ENCODE measurements at places on chromosomes 7 and 10. TPM values are rescaled to one million over a fixed set of nuclear protein-coding genes. Genes with fewer than 3 reads are reported as not detected.

Gene ACBD5
- 25.3 TPM for total RNA-seq

Gene SFTPD
- 0.31 TPM for total RNA-seq

Gene KNDC1
- total RNA-seq = 1.4 TPM

Gene CTTNBP2
- total RNA-seq = 0.29 TPM

Gene TBXAS1
- 15.8 TPM for total RNA-seq

Gene WASL
- total RNA-seq = 18.3 TPM

Gene NKX1-2
- 0.03 TPM for total RNA-seq

Gene PPP1R17
- not detected for total RNA-seq

Gene PDGFA
- 28.9 TPM for total RNA-seq

Gene KEL
- not detected for total RNA-seq

Gene AMPH
- 0.12 TPM for total RNA-seq

Gene HOXA10
- 6.3 TPM for total RNA-seq

Gene CFAP43
- 0.25 TPM for total RNA-seq

Gene RBP3
- total RNA-seq = not detected

Gene LRRC17
- 0.12 TPM for total RNA-seq

Gene TFEC
- total RNA-seq = not detected

Gene CNTNAP2
- total RNA-seq = 0.10 TPM

Gene SPDYE9
- total RNA-seq = not detected

Gene OR6V1
- not detected for total RNA-seq

Gene DNA2
- 12.0 TPM for total RNA-seq

Gene SGCE
- 53.3 TPM for total RNA-seq

Gene MYO3A
- total RNA-seq = not detected

Gene ERV3-1
- total RNA-seq = 3.8 TPM

Gene AGAP9
- total RNA-seq = 9.7 TPM

Data from A549 treated with Hydrocortisone at 1 μM for 4 hours (cell line).